Retina (tissue), 1 donor: ENCODE measurements at places on chromosomes 1 and 21.

DNA sequence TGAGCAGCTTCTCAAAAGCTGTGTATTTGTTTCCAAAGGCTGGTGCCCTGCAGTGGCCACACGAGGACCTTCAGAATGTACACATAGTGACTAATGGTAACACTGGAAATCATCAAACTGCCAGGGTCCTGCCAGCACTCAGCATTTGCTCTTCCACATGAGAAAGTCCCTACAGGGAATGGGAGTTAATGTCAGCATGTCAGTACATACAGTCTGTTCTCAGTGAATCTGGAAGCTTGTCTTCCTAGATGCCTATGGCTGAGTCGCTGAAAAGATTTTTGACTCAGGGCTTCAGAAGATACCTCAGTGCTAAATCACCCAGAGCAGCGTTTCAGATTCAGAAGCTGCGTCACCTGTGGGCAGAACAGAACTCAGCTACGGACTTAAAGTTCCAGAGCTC is 108.2 kb downstream of the CDC7 start:
- DNase-seq: no peak

- DNase-seq: no peak
Observed at GRCh38 chr1:171983584-171983983, 142.3 kb downstream of the DNM3 start.

DNA sequence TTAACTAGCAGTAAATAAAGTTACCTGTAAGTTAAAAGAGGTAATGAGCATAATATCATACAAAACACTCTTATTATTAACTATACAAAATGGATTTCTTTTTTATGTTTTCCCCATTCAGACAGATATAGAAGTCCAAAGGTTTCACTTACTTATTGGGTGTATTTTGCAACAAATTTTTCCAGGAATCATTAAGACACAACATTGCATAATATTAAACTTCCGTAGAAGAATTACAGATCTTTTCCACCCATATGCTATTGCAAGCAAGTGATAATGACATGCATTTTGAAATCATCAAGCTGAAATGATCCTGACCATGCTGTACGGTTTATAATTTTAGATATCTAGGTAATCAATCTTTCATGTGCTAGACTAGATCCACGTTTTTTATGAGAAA is 957.0 kb downstream of the NCAM2 start:
- DNase-seq: no peak

GRCh38 chr1:116396769-116397168 is 23.7 kb downstream of the ATP1A1 start:
- DNase-seq: no peak

DNA sequence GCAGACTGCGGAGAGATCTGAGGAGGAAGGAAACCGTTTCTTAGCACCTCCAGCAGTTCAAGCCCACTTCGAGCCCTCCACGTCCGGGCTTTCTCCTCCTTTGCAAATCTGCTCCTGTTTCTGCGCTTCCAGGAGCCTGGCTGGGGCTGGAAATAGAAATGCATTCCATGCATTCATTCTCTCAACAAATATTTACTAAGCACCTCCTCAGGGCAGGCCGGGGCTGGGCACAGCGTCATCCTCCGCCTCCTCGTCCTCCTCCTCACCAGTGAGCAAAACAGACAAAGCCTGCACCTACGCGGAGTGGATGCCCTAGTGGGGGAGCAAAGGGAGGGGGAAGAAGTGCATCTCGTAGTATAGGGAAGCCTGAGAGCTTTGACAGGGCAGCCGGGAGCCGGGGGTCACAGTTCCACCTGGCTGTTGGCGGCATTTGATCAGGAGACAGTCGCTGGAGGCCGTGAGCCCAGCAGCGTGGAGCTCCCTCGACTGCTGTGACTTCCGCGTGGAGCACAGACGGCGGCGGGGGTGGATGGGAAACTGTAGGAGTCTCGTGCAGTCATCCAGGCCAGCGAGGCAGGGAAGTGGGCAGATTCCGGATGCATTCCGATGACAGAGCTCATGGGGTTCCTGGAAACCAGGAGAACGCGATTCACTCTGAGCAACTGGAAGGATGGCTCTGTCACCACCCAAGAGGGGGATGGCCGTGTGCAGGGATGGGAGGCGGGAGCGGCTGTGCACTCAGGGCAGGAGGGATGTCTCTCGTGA is 93.5 kb downstream of the SIK1 start:
- DNase-seq: peak; percentile 64

DNA sequence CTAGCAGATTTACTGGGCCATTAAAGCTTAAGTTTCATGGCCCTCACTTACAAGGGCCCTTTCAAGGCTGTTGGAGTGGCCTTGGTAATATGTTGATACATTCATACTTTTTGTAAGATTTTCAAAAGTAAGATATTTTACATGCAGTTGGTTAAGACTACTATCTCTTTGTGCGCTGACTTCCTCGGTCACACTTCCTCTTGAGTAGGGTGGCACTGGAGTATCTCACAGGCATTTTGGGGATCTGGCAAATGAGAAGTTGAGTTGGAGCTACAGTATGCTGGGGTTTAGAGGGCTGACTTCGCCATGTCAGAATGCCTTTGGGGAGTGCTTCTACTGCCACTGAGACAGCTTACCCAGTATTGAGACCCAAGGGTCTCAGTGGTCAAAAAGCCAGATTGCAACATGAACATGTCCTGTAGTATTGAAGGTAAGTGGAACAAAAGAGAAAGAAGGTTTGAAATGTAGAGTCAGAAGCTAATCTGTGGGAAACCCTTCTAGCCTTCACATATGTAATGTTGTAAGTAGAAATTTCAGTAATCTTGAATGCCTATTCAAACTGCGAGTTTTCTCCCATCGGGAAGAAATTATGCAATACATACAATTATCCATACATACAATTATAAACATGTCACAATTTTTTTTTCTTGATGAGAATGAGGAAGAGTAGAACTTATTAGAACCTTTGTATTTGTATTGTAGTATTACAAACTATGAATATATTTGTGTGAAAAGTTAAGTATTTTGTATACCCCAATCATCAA is 32.3 kb upstream of the RALGPS2 start:
- DNase-seq: no peak

DNA sequence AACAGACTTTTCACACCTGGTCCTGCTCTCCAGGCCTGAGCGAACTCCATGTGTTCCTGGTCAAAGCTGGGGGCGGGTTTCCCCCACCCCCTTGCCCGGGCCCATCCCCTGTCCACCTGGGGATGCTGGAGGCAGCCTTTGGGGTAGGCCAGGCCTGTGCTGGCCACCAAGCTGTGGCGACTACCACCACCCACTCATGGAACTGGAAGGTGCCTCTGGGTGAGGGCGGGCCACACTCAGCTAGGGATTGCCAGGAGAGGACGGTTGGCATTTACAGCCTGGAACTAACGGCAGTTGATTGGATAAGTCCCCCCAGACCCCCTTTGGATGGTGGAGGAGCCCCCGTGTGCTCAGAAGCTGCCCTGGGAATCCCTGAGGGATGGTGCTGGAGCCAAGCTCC is 7.9 kb downstream of the S100B start:
- DNase-seq: no peak

GRCh38 chr1:66532798-66533783 is 862 bp upstream of the SGIP1 start:
- peak; percentile 94 for DNase-seq
